ENCODE measurements at places on chromosomes 5 and 9.

GRCh38 chr5:24789611-24790351 lies 145.0 kb upstream of the CDH10 start:
- H3K4me3 ChIP-seq: no peak overlapping the region
- no peaks in the 10 kb centered on the region for H3K36me3 ChIP-seq
- no peaks in the 10 kb centered on the region for H3K4me1 ChIP-seq
- H3K27ac ChIP-seq: no peak overlapping the region
- no peak for DNase-seq

DNA sequence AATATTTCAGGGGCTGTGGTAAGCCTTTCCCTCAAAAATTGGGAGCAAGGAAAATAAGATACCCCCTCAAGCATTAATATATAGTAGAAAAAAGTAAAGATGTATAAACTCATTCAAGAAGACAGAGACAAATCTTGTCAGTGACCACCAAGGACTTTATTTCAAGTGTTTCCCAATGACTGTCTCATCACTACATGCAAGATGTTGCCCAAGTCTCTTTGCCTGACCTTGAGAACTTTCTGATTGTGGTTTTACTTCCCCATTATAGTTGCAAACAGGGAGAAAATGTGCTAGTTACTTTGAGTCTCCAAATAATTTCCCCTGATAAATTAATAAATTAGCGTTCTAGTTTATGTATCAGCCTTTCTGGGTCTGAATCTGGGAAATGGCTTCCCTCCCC lies 4.0 kb upstream of the SLC46A2 start:
- no peak for DNase-seq
- peaks cover 10% of the 10 kb centered on the region for H3K27me3 ChIP-seq
- H3K4me3 ChIP-seq: peak overlapping the region; percentile 1
- no peak overlapping the region for H3K27ac ChIP-seq
- H3K4me1 ChIP-seq: no peaks in the 10 kb centered on the region

GRCh38 chr5:14061106-14061505 lies 82.0 kb upstream of the TRIO start:
- no peaks in the 10 kb centered on the region for H3K27me3 ChIP-seq
- no peaks in the 10 kb centered on the region for H3K36me3 ChIP-seq
- no peak overlapping the region for H3K27ac ChIP-seq
- no peak for DNase-seq
- H3K4me1 ChIP-seq: no peaks in the 10 kb centered on the region

DNA sequence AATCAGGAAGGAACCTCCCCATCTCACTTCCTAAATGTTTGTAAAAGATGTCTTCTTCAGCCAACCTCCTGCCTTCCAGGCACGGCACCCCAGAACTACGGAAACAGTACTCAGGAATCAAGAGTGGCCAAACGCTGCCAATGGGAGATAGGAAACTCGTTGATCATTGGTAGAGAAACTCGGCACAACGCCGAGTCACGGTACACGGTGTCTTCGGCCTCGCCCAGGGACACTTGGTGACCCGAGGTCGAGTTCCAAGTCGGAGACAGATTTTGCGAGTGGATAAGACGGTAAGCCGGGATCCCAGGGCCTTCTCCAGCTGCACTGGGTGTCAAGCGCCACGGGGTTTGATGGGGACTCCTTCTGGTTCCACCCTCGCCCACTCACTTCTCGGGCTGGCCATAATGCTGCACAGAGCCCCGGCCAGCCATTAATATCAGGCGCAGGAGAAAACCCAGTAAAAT lies 343 bp downstream of the KIAA0825 start:
- peak overlapping the region; percentile 73 for H3K27ac ChIP-seq
- H3K36me3 ChIP-seq: no peaks in the 10 kb centered on the region
- H3K27me3 ChIP-seq: no peaks in the 10 kb centered on the region
- DNase-seq: no peak
- H3K4me1 ChIP-seq: peaks cover 61% of the 10 kb centered on the region
- peak overlapping the region; percentile 96 for H3K4me3 ChIP-seq

Measured in spleen (tissue), 13 donors.